ENCODE measurements at places on chromosomes 12 and 14.
A peak's percentile ranks its signal among the peaks of the same experiment; 100 is the strongest.

DNA sequence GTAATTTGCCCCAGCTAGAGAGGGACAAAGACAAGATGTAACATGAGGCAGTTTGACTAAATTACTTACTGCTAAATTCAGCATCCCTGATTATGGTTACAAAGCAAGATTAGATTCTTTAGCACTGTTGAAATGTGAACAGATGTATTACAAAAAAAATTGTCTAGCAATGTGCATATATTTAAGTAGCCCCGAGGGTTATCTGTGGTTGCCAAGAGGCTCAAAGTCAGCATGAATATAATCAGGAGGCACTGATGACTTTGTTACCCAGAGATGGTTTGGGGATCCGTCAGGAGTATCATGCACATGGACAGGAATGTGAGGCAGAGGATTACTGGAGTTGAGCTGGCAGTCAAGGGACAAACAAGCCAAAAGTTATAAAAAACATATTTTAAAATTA, 356.9 kb upstream of the CCDC196 start:
- no peak for DNase-seq

DNA sequence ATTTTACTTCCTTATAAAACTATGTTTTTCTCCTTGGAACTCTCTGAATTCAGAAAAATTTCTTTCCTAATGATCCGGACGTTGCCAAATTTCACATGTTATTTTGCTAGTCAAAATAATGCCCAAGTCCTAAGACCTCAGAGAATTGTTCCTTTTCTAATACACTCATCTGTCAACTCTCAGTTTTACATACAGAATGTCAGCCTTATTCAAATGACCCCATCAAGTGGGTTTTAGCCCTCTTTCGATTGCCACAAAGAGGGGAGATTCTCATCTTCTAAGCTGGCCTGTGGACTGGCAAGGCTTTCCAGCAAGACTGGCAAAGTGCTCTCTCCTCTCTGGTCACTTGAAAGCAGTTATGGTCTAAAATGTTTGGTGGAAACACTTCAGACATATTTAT, 99.3 kb upstream of the GPHB5 start:
- DNase-seq, result no peak

- DNase-seq, result no peak
Measured at GRCh38 chr12:5197131-5197530, 153.5 kb downstream of the KCNA5 start.

DNA sequence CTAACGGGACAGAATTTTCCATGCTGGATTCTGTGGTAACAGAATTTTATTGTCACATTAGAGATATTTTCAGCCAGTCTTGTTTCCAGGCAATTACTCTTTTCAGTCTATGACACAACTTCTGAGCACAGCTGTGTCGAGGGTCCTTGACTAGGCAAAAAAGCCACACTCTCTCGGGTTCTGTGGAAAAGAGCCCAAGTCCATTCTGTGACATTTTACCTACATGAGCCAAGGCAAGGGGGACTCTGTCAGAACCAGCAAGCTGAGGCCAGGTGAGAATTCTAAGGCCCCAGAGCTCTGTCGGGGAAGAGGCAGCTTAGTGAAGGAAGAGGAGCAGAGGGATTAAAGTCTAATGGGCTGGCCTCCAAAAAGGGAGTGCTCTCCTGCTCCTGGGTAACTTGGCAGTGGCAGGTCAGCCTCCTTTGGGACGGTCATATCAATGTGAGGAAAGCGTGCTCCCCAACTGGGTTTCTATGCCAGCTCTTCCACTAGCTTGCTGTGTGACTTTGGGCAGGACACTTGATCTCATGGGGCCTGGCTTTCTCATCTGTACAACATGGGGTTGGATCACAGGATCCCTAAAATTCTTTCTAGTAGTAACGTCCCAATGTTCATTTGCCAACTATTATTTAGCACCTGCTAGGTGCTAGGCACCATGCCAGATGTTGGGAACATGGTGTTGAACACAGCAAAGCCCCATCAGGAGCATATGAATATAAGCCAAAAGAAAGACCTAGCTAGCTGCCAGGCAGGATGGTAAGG, 16.0 kb upstream of the RIC8B start:
- DNase-seq, result no peak

- DNase-seq, result no peak
Measured at GRCh38 chr12:43288671-43289425, 263.2 kb downstream of the ADAMTS20 start.

DNA sequence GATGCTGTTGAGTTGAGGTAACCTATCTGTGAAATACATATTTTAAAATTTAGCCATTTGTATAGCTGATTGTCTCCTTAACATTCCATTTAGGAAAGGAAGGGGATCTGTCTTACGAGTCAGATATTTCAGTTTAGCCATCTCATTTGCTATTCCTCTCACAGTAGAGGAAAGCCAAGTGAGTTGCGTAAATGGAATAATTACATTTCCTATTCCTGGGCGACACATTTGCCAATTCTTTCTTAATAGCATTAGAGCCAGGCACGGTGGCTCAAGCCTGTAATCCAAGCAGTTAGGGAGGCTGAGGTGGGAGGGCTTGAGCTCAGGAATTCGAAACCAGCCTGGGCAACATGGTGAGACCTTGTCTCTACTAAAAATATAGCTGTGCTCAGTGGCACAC, 116.3 kb downstream of the TMX1 start:
- DNase-seq, result no peak

- no peak for DNase-seq
Measured at GRCh38 chr14:23557946-23558345, 1.9 kb downstream of the THTPA start.

DNA sequence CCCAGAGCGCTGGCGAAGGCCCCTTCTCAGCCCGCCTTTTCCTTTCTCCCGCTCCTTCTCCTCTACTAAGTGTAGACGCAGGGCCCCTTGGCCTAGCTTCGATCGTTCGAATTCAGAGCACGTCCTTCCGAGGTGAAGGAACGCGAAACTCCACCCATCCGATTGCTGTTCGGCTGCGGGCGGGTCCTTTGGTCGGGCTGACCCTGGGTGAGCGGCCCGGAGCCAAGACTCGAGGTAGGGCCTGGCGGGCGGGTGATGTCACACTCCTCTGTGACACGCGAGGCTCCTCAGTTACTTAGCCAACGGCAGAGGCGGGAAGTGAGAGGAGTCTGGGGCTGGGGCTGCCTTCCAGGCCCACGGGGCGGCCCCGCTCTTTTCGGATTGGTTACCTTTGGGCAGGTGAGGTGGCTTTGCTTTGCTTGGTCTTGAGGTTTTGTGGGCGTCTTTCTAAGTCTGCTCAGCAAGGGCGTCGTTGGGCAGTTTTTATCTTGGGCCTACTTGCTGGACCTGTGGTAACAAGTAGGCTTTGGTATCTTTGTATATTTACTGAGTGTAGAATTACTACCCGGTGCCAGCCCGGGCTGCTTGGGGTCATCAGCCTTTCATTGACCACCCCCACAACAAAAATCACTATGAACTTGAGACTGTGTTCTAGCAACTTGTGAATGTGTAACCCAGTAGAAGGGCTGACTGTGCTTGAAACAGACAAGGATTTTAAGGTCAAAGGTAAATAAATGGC, 694 bp downstream of the TMBIM6 start:
- peak; percentile 86 for DNase-seq

DNA sequence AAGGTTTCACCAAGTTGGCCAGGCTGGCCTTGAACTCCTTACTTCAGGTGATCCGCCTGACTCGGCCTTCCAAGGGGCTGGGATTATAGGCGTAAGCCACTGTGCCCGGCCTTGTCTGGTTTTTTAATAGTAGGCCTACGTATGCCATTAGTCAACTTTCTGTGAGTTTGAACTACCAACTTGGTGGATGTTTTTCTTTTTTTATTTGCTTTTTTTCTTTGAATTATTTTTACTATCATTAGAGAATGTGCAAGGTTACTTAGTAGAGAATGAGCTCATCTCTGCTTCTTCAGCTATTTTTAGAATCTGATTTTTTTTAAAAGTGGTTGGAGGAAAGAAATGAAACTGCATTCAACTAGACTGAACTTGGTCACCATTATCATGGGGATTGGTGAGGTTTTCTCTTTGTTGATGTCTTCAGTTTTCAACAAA, 51.4 kb downstream of the HMGA2 start:
- DNase-seq, result no peak

GRCh38 chr12:105223352-105223845, 12.6 kb downstream of the APPL2 start:
- no peak for DNase-seq

DNA sequence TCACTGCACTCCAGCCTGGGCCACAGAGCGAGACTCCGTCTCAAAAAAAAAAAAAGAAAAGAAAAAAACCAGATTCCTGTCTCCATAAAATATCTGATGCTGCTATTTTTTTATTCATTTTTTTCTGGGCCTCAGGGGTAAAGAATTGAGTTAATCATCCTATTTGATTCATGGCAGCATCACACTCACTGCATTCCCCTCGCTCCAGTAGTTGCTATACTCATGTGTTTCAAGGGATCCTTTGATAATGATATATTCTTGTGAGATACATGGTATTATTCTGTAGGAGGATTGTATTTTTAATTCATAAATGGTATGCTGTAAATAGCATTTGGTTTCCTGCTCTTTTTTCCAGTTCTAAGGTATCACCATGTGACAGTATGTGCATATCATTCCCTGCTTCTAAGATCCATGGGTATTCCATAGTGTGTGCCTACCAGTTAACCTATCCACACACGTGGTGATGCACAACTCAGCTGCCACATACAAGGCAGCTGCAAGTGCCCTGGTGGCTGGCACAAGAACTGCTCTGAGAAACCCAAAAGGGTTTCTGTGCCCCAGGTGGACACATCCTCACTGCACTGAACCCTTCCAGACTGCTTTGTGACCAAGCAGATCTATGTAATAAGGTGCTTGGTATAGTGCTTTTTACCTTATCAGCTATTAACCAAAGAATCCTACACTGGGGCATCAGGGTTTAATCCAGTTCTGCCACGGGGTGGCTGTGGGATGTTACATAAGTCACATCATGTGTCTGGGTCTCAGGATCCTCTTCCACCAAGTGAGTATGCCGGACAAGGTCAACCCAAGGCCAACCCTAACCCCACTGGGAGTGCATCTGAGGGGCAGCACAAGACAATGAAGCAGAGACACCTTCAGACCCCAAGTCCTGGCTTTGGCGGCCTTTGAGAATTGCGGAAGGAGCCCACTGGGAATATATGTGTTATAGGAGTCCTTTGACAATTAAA, 74.6 kb downstream of the ZFP36L1 start:
- no peak for DNase-seq

DNA sequence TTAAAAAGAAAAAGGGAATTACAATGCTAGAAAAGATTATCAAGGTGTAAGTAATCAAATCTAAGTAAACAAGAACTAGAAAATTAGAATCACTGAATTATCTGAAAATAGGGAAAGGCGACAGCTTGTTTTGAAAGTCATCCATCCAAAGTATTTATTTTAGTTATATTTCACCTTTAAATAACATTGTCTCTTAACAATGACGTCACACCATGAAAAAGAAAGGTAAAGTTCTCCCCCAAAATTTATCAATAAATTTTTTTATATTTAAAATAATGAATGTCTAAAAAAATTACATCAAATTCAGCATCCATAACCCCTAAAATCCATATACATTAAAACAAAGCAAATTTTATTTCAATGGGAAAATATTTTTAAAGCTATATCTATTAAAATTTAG, 223.2 kb downstream of the RERGL start:
- no peak for DNase-seq

DNA sequence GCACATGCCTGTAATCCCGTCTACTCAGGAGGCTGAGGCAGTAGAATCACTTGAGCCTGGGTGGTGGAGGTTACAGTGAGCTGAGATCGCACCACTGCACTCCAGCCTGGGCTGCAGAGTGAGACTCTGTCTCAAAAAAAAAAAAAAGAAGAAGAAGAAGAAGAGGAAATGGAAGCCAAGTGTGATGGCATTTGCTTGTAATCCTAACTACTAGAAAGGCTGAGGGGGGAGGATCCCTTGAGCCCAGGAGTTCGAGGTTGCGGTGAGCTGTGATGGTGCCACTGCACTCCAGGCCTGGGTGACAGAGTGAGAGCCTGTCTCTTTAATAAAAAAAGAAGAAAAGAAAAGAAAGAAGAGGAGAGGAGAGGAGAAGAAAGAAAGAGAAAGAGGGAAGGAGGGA, 52.1 kb downstream of the LGMN start:
- no peak for DNase-seq

DNA sequence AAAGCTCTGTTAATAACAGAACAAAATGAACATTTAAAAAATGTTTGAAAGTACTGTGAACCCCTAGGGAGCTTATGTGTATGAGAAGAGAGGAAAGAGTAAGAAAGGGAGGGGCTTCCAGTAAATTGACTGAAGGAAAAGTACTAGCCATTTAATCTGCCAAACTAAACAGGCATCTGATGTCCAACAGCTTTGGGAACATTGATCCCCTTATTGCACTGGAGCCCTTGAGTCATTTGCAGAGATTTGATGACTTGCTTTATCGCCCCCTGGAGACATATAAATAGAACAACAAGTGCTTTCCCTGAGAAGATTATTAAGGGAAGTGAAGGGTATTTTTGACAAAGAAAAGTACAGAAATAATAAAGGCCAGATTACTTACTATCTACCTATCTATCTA, 319.3 kb upstream of the NOVA1 start:
- no peak for DNase-seq

DNA sequence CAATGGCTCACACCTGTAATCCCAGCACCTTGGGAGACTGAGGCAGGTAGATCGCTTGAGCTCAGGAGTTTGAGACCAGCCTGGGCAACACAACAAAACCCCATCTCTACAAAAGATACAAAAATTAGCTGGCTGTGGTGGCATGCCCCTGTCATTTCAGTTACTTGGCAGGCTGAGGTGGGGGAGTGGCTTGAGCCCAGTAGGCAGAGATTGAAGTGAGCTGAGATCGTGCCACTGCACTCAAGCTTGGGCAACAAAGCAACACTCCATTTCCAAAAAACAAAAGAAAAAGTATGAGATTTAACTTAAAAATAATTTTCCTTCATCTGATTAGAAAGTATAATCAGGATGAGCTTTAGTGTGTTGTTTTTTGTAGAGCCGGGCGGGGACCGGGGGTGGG, 47.9 kb upstream of the BCAT1 start:
- no peak for DNase-seq

GRCh38 chr12:95124106-95124505, 50.7 kb upstream of the NR2C1 start:
- no peak for DNase-seq

DNA sequence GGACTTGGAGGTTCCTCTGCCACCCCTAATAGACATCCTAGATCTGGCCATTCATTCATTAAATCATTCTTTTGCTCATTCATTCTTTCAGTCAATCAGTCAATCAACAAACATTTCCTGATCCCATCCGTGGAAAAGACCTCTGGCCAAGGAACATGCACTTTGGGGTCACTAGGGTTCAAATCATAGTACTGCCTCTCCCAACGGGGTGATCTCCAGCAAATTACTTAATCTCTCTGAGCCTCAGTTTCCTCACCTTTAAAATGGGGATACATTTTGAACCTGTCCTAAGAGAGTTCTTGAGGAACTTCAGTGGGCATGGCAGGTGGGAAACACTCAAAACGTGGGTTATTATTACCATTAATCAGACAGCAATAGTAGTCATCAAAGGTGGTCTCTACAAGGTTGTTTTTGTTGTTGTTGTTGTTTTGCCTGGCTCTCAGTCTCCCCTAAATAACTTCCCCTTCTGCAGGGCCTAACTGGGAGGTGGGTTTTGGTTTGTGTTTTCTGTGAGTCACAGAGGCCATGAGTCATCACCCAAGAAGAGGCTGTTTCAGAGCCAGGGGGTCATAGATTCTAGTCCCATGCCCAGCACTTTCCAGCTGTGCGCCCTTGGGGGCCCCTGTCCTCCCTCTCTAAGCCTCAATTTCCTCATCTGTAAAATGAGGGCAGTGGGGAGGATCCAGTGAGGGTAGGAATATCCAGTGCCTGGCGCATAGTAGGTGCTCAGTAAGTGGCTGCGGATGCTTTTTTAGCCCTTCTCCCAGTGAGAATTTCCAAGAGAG, 16.9 kb upstream of the FAM222A start:
- no peak for DNase-seq

- DNase-seq, result peak; percentile 51
Measured at GRCh38 chr14:99603471-99604277, at the start of gene CCDC85C. Gene CCDC85C, minus strand, starts transcription at chr14:99604207. Its CDS starts 248 bp downstream, at chr14:99603959.
